Right lobe of liver (tissue), 6 donors: ENCODE measurements at places on chromosomes 5 and 9. TPM values are rescaled to one million over a fixed set of nuclear protein-coding genes. Genes with fewer than 3 reads are reported as not detected.
A peak's percentile ranks its signal among the peaks of the same experiment; 100 is the strongest.

The OR2S2 gene
- not detected for total RNA-seq

DNA sequence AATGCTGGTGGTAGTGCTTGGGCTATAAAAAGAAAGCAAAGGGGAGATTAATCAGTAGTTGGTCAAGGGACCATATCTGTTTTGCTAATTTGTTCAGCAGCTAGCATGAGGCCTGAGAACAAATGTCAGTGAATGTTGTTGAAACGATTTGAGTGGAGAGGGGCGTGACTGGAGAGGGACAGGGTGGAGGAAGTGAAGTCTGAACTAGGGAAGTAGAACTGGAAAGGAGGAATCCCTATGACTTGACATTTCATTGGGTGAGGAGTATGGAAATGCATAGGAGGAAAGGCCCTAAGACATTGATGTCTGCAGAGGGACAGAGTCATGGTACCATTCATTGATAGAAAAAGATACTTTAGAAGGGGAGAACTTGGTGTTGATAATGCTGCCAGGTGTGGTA lies 19.7 kb downstream of the TLE4 start:
- H3K27ac ChIP-seq = no peak overlapping the region
- no peak for DNase-seq
- no peak overlapping the region for H3K4me3 ChIP-seq
- H3K36me3 ChIP-seq = no peaks in the 10 kb centered on the region
- H3K4me1 ChIP-seq = no peaks in the 10 kb centered on the region
- no peaks in the 10 kb centered on the region for H3K27me3 ChIP-seq

The C5orf52 gene
- not detected for total RNA-seq

The SEMA4D gene
- total RNA-seq = 2.3 TPM

DNA sequence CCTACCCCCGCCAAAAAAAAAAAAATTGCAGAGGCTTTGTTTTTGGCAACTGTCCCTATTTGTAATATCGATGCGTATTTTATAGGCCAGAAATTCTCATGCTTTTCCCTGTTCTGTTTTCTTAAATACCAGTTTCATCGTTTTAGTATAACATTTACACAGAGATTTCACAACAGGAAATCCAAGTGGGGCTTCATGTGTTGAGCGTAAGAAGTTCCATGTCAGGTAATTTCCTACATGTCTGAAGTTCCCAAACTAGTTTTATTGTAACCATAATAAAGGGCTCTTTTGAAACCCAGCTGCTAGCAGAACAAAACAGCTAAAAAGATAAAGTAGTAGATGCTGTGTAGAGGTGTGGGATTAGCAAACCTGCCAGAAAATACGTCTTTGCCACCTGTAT lies 4.2 kb downstream of the SMC5 start:
- H3K4me3 ChIP-seq = no peak overlapping the region
- DNase-seq = no peak
- H3K36me3 ChIP-seq = peaks cover 5% of the 10 kb centered on the region
- H3K4me1 ChIP-seq = peaks cover 15% of the 10 kb centered on the region

The TRPM6 gene
- total RNA-seq = 0.15 TPM

- no peak overlapping the region for H3K27ac ChIP-seq
- no peaks in the 10 kb centered on the region for H3K36me3 ChIP-seq
- H3K27me3 ChIP-seq = no peaks in the 10 kb centered on the region
- no peak for DNase-seq
These were observed 137.8 kb downstream of the CEP120 start for GRCh38 chr5:123285122-123286023.

The TMEFF1 gene
- total RNA-seq = 0.09 TPM

The CCL27 gene
- total RNA-seq = not detected

The SYK gene
- 3.6 TPM for total RNA-seq

GRCh38 chr9:131672451-131672850 lies 67.4 kb downstream of the RAPGEF1 start:
- no peak overlapping the region for H3K4me3 ChIP-seq
- peak; percentile 26 for DNase-seq
- H3K27me3 ChIP-seq = no peaks in the 10 kb centered on the region
- H3K4me1 ChIP-seq = no peaks in the 10 kb centered on the region
- H3K27ac ChIP-seq = no peak overlapping the region

DNA sequence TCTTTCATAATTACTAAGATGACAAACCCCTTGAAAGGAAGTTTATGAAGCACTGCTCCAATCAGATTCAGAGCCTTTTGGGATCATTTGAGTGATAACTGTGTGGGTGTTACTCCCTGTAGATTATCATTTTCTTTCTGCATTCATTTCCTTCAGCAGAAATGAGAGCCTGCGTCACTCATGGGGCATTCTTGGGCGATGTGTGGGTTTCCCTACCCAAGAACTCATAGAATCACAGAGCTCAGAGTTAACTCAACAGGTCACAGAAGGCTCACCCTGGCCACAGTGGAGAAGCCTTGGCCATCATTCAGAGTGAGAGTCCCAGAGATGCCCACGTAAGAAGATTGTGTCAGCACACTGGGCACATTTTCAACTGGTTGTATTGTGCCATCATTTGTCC lies 401.9 kb downstream of the TLE4 start:
- no peaks in the 10 kb centered on the region for H3K27me3 ChIP-seq
- H3K4me3 ChIP-seq = no peak overlapping the region
- no peaks in the 10 kb centered on the region for H3K36me3 ChIP-seq
- no peaks in the 10 kb centered on the region for H3K4me1 ChIP-seq

DNA sequence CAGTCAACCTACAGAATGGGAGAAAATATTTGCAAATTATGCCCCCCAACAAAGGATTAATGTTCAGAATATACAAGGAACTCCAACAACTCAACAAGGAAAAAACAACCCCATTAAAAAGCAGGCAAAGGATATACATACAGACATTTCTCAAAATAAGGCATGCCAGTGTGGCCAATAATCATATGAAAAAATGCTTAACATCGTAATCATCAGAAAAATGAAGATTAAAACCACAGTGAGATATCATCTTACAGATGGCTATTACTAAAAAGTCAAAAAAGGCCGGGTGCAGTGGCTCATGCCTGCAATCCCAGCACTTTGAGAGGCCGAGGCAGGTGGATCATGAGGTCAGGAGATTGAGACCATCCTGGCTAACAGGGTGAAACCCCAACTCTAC lies 103.2 kb downstream of the KLHL3 start:
- no peak for DNase-seq
- no peak overlapping the region for H3K4me3 ChIP-seq
- H3K4me1 ChIP-seq = no peaks in the 10 kb centered on the region
- no peak overlapping the region for H3K27ac ChIP-seq
- no peaks in the 10 kb centered on the region for H3K36me3 ChIP-seq

The SRP19 gene
- total RNA-seq = 53.2 TPM

- no peak overlapping the region for H3K4me3 ChIP-seq
- H3K36me3 ChIP-seq = no peaks in the 10 kb centered on the region
- no peak for DNase-seq
These were observed 176.4 kb downstream of the KIF4B start for GRCh38 chr5:155189981-155190380.

DNA sequence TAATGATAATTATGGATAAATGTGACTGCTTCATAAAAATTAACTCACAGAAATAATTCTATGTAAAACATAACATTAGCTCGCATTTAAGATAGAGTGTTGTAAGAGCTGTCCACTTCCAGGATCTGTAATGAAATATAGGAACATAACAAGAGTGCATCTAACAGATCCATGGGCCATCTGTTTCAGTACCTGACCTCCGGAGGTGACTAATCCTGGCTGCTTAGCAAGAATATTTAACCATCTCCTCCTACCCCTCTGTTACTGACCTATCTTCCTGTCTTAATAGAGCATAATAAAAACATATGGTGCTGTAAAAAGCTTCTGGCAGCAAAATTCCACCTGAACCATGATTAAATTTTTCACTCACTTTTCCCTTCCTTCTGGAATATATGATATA lies 7.1 kb downstream of the PLCXD3 start:
- H3K4me1 ChIP-seq = no peaks in the 10 kb centered on the region
- H3K27me3 ChIP-seq = no peaks in the 10 kb centered on the region
- H3K4me3 ChIP-seq = no peak overlapping the region
- H3K27ac ChIP-seq = no peak overlapping the region
- H3K36me3 ChIP-seq = no peaks in the 10 kb centered on the region

GRCh38 chr5:174735498-174736330 lies 11.3 kb downstream of the MSX2 start:
- H3K36me3 ChIP-seq = no peaks in the 10 kb centered on the region
- H3K4me1 ChIP-seq = no peaks in the 10 kb centered on the region
- H3K4me3 ChIP-seq = no peak overlapping the region

The MOCS2 gene
- total RNA-seq = 61.7 TPM

DNA sequence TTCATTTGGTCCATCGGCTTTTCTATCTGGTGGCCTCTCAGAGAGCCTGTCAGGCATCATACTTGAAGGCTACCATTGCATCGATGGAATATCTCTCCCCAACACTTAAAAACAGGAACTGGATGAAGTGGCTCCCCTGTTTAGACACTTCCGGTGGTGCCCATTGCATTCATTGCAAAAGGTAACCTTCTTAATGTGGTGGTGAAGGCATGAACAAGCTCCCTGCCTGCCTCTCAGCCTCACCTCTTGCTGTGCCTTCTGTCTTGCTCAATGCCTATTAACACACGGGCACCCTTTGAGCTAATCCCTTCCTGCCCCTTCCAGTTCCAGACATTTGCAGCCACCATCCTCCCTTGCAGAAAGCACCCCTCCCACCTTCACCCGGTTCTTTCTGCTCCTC lies 233.1 kb upstream of the MSX2 start:
- no peaks in the 10 kb centered on the region for H3K27me3 ChIP-seq
- H3K4me3 ChIP-seq = no peak overlapping the region
- DNase-seq = no peak
- H3K27ac ChIP-seq = no peak overlapping the region

The GPR151 gene
- not detected for total RNA-seq

- H3K27me3 ChIP-seq = no peaks in the 10 kb centered on the region
- no peak overlapping the region for H3K4me3 ChIP-seq
- H3K27ac ChIP-seq = no peak overlapping the region
- no peaks in the 10 kb centered on the region for H3K36me3 ChIP-seq
These were observed 18.3 kb upstream of the CKMT2 start for GRCh38 chr5:81214848-81215247.

GRCh38 chr5:123097871-123098735 lies 9.1 kb downstream of the PRDM6 start:
- H3K27ac ChIP-seq = no peak overlapping the region
- H3K36me3 ChIP-seq = no peaks in the 10 kb centered on the region
- H3K4me3 ChIP-seq = no peak overlapping the region
- H3K27me3 ChIP-seq = peaks cover 43% of the 10 kb centered on the region

GRCh38 chr5:135488727-135489465 lies 36.7 kb upstream of the TIFAB start:
- H3K27me3 ChIP-seq = no peaks in the 10 kb centered on the region
- no peaks in the 10 kb centered on the region for H3K4me1 ChIP-seq
- no peaks in the 10 kb centered on the region for H3K36me3 ChIP-seq
- no peak overlapping the region for H3K4me3 ChIP-seq

The SLCO6A1 gene
- not detected for total RNA-seq

DNA sequence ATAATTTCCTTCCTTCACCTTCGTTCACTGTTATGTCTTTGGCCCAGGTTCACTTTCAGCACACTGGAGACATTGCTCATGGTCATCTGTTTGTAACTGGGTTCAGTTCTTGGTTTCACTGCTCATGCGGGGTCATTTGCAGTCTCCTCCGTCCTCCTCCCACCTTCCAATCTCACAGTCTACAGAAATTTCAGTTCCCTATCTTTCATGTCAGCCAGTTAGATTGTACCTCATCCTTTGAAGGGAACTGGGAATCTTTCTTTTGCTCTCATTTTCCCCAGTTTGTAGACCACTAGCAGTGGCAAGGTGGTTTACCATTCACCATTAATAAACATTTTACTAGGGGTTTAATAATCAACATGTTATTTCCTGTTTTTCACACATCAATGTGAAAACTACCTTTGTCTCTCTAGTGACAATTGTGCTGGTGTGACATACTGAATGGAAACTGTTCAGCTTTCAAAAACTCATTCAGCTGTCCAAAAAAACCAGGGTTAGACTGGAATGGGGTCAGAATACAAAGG lies 100.9 kb upstream of the IL6ST start:
- H3K27me3 ChIP-seq = no peaks in the 10 kb centered on the region
- H3K27ac ChIP-seq = no peak overlapping the region
- DNase-seq = no peak
- peaks cover 3% of the 10 kb centered on the region for H3K4me1 ChIP-seq
- H3K4me3 ChIP-seq = no peak overlapping the region

GRCh38 chr9:132641216-132641615 lies 28.6 kb downstream of the DDX31 start:
- no peak overlapping the region for H3K4me3 ChIP-seq
- no peaks in the 10 kb centered on the region for H3K27me3 ChIP-seq
- no peak for DNase-seq
- no peaks in the 10 kb centered on the region for H3K4me1 ChIP-seq
- no peak overlapping the region for H3K27ac ChIP-seq

The CDK7 gene
- total RNA-seq = 7.8 TPM

- no peaks in the 10 kb centered on the region for H3K36me3 ChIP-seq
- no peak for DNase-seq
- no peaks in the 10 kb centered on the region for H3K4me1 ChIP-seq
- H3K27me3 ChIP-seq = no peaks in the 10 kb centered on the region
- no peak overlapping the region for H3K27ac ChIP-seq
These were observed 385.3 kb downstream of the PRELID2 start for GRCh38 chr5:145449794-145450193.

- H3K27me3 ChIP-seq = no peaks in the 10 kb centered on the region
- H3K4me1 ChIP-seq = no peaks in the 10 kb centered on the region
- no peak for DNase-seq
- no peak overlapping the region for H3K27ac ChIP-seq
These were observed 29.2 kb downstream of the STOM start for GRCh38 chr9:121340676-121341392.

The CRHBP gene
- 40.0 TPM for total RNA-seq

GRCh38 chr5:136420168-136420898 lies 55.0 kb upstream of the TRPC7 start:
- H3K36me3 ChIP-seq = no peaks in the 10 kb centered on the region
- H3K4me1 ChIP-seq = no peaks in the 10 kb centered on the region
- no peak for DNase-seq
- no peak overlapping the region for H3K4me3 ChIP-seq

GRCh38 chr5:146560205-146560812 lies 44.3 kb upstream of the GPR151 start:
- no peak overlapping the region for H3K4me3 ChIP-seq
- H3K36me3 ChIP-seq = no peaks in the 10 kb centered on the region
- no peaks in the 10 kb centered on the region for H3K4me1 ChIP-seq
- no peak for DNase-seq
- H3K27me3 ChIP-seq = no peaks in the 10 kb centered on the region
- H3K27ac ChIP-seq = no peak overlapping the region

The TRIM7 gene
- 0.68 TPM for total RNA-seq

The NAIF1 gene
- 4.2 TPM for total RNA-seq

- no peak overlapping the region for H3K4me3 ChIP-seq
- H3K27ac ChIP-seq = no peak overlapping the region
- H3K36me3 ChIP-seq = no peaks in the 10 kb centered on the region
These were observed 15.4 kb upstream of the AK3 start for GRCh38 chr9:4756420-4756819.

- DNase-seq = no peak
- H3K4me1 ChIP-seq = no peaks in the 10 kb centered on the region
- H3K27ac ChIP-seq = no peak overlapping the region
- no peaks in the 10 kb centered on the region for H3K27me3 ChIP-seq
- no peaks in the 10 kb centered on the region for H3K36me3 ChIP-seq
- no peak overlapping the region for H3K4me3 ChIP-seq
These were observed 1641.5 kb upstream of the C9orf72 start for GRCh38 chr9:29214690-29215253.

GRCh38 chr5:96743065-96743768 lies 64.5 kb downstream of the ERAP1 start:
- no peak overlapping the region for H3K4me3 ChIP-seq
- no peak for DNase-seq
- H3K36me3 ChIP-seq = no peaks in the 10 kb centered on the region
- no peaks in the 10 kb centered on the region for H3K27me3 ChIP-seq
- no peak overlapping the region for H3K27ac ChIP-seq
- no peaks in the 10 kb centered on the region for H3K4me1 ChIP-seq

- peak; percentile 26 for DNase-seq
- peaks cover 6% of the 10 kb centered on the region for H3K36me3 ChIP-seq
- no peak overlapping the region for H3K27ac ChIP-seq
- H3K4me1 ChIP-seq = no peaks in the 10 kb centered on the region
These were observed 42.0 kb upstream of the ORM1 start for GRCh38 chr9:114280636-114281472.
